ENCODE measurements at places on chromosomes 7 and 10. TPM values are rescaled to one million over a fixed set of nuclear protein-coding genes. Genes with fewer than 3 reads are reported as not detected.

The CLDN4 gene
- total RNA-seq = 193 TPM

The SRRM3 gene
- total RNA-seq = 8.0 TPM

DNA sequence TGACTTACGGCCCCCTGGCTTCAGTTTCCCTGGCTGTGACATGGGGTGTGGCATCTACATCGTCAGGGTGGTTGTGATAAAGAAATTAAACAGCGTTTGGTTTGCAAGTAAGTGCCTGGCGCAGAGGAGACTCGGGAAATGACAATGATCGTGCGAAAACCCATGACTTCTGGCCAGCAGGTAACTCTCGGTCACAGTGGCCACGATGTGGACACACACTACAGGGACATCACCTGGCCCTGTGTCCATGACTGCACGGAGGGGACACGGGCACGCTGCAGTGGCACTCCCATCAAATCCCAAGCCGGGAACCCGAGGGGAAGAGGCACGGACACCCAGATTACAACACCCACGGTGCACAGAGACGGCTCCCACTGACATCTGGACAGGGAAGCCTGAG is 28.7 kb downstream of the PAPOLB start:
- no peak for DNase-seq

The SHH gene
- total RNA-seq = not detected

- no peak for DNase-seq
Measured at GRCh38 chr10:35903021-35903420, 260.9 kb upstream of the FZD8 start.

GRCh38 chr7:138502023-138502767 is 42.1 kb downstream of the TRIM24 start:
- DNase-seq = no peak

The ZNF727 gene
- 0.29 TPM for total RNA-seq

The CPXM2 gene
- 2.5 TPM for total RNA-seq

DNA sequence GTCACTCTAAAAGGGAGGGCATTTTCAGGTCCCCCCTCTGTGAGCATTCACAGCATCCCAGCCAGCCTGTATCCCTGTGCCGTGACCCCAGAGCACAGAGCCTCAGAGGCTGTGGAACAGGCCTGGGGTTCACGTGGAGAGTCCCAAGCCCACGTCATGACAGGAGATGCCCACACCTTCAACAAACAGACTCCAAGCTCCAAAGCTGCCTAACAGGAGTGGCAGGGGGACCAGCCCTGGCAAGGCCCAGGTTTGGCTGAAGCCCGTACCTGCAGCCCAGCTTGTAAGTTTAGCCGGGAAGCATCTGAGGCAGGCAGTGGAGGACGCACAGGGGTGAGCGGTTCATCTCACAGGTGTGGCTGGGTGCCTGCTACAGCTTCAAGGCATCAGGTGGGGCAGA is 33.5 kb downstream of the LHPP start:
- no peak for DNase-seq

The HMX3 gene
- not detected for total RNA-seq

DNA sequence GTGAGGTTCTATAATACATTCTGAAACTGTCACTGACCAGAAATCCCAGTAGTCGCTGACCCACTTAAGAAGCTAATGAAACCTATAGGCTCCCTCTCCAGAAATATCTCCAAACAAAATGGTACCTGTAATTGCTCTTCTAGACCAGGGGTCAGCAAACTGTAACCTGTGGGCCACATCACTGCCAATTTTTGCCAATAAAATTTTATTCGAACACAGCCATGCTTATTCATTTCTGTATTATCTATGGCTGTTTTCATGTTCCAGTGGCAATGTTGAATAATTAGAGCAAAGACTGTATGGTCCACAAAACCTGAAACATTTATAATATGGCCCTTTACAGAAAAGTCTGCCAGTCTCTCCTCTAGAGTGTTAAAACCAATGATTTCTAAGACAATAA is 37.2 kb upstream of the SVIL start:
- no peak for DNase-seq

Data from esophagus squamous epithelium (tissue), 5 donors.